ENCODE measurements at places on chromosomes 6 and 20.

DNA sequence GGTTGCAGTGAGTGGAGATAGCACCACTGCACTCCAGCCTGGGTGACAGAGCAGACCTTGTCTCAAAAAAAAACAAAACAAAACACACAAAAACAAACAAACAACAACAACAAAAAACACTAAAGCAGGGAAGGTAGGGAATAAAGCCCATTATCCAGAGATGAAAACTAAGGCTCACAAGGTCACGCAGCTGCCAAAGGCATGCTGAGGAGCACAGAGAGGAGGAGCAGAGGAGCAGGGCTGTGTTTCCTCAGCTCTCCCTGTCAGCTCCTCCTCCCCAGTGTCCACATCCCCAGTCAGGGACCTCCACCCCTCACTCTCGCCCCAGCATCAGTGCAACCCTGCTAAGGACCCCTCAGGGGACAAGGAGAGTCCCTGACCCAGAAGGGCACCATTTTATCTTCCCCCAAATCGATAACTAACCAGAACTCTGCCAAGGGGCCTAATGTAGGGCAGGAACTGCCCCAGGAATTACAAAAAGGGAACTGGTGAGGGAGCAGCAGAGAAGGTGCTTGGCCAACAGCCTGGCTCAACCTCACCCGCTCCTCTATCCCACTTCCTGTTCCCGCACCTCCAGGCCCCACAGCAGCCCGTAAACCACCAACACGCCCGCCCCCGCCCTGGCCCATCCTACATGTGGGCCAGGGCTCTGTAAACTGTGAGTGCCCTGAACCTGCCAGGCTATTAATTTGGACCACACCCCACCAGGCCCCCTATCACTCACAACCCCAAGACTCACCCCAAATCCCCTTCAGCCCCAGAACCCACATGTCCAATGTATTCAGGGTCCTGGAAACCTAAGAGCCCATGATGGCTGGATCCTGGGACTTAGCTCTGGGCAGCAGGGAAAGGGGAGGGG is 9.0 kb downstream of the TEAD3 start:
- no peak for DNase-seq

GRCh38 chr20:51862796-51863195 is 60.5 kb upstream of the SALL4 start:
- no peak for DNase-seq

GRCh38 chr6:143223895-143224294 is 163.2 kb downstream of the AIG1 start:
- DNase-seq, result no peak

DNA sequence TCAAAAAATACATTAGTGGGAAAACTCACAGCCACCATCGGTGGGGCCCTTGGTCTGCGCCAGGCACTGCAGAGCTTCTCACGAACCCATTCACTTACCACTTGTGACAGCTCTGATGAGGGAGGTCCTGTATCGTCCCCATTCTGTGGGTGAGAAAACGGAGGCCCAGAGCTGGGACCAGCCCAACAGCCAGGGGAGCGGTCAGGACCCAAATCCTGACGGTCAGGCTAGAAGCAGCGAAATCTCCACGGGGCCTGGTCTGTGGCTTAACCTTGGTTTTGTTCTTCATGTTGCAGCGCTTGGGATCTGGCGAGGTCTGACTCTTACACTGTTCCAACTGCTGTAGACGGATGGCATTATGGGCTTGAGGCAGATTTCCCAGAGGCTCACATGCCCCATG is 7.7 kb upstream of the VSX1 start:
- no peak for DNase-seq

DNA sequence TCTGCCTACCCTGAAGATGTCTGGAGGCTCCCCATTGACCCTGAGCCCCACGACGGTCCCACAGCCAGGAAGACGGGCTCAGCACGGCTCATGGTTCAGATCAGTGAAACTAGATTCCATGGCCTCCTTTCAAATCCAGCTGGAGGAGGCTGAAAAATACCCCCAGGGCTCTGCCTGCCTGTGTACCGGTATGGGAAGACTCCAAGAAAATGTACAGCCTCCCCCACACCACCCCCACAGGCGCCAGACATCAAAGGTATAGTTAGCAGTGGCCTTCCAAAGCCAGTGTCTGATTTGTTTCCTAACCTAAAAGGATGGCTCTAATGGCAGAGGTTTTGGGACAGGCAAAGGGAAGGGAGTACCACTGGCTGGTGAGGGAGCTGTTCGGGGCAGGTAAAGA is 86.2 kb upstream of the SNAP25 start:
- DNase-seq, result no peak
